Left lung (tissue), 14 donors: ENCODE measurements at places on chromosomes 2 and 18.

GRCh38 chr2:195447323-195447975 lies 209.6 kb upstream of the SLC39A10 start:
- no peak for DNase-seq

DNA sequence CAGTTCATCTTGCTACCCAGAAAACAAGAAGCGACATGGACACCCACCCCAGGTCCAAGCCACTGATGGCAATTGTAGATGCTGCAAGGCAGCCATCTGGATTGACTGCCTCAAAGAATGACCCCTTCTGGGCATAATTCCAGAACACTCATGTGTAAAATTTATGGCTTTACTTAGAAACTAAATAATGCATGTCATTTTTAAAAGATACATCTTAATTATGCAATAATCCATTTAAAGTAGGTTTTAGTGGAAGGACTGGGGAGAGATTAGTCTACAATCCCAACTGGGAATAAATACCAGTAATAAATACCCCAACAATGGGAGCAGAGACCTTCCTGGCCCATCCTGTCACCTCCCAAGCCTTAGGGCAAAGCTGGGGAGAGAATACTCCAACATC lies 247.7 kb downstream of the SS18 start:
- DNase-seq = no peak

DNA sequence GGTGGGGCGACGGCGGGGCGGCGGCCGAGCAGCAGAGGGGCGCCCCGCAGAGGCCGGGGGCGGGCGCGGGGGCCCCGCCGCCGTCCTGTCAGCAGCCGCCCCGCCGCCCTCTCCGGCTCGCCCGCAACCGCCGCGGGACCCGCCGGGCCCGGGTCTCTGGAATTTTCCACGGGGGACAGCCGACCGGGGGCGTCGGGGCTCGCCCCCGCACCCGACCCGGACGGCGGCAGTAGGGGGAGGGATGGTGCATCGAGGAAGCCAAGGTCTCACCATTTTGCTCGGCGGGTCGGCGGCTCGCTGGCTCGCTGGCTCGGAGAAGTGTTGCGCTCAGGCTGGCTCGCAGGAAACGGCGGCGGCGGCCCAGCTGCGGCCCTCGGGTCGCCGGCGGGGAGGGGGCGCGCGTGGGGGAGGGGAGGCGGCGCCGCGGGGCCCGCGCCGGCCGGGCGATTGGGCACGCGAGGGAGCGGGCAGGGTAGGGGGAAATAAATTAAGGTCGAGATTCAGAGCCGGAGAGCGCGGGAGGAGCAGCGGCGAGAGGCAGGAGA lies 405 bp downstream of the PPP3R1 start:
- no peak for DNase-seq

GRCh38 chr2:191066197-191066918 lies 52.4 kb upstream of the STAT1 start:
- DNase-seq = no peak

DNA sequence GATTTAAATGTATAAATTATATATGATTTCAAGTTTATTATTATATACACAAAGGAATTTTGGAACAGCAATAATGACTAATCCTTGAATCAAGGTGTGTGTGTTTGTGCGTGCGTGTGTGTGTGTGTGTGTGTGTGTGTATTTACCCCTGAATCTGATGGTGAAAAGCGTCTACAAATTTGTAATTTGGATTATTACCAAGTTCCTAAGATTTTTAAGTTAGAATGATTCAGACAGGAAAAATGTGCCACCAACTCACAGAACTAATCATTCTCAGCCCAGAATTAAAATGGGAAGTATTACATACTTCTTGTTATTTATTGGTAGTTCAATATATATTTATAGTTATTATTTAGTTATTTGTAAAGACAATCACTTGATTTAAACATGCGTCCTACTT lies 12.3 kb downstream of the CALCRL start:
- no peak for DNase-seq

DNA sequence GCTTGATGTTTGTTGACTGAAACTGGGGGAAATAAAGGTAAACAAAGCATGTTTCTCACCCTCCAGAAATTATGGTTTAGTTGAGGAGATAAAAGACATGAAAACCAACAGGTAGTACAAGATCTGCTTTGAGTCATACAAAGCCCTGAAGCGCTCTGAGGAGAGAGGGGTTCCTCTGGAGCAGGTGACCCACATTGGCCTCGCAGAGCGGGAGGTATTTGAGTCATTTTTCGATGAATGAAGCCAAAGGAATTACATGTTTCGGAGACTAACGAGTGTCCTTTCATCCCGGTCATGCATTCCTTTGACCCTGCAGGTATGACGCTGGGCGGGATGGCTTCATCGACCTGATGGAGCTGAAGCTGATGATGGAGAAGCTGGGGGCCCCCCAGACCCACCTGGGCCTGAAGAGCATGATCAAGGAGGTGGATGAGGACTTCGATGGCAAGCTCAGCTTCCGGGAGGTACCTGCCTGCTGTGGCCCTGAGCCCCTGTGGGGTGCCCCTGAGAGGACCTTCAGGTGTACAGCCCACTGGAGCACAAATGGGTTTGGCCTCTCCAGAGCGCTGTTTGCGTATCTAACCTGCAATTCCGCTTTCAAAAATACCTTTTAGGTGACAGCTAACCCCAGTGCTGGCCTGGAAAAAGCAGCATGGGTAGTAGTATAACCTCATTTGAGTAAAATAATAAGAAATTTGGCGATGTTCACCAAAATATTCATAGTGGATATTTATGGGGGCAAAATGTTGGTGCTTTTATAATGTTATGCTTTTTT lies 29.3 kb downstream of the EFHD1 start:
- DNase-seq = no peak

GRCh38 chr2:166454006-166454595 lies 39.9 kb downstream of the SCN7A start:
- no peak for DNase-seq

DNA sequence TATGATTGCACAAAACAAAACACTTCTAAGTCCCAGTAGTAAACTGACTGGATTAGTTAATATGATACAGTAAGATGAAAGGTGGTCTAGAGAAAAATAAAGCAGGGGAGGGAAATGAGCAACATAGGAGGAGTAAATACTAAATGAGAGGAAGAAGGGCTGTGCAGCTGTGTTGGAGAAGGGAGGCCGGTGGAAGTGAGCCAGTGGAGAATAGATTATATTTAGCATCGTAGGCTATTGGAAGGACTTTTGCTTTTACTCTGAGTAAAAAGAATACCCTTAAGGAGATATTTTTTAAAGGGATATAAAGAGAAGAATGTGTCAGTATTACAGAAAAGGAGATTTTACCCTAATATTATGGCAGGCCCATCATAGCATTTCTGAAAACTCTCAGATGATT lies 12.7 kb downstream of the WDR75 start:
- no peak for DNase-seq

DNA sequence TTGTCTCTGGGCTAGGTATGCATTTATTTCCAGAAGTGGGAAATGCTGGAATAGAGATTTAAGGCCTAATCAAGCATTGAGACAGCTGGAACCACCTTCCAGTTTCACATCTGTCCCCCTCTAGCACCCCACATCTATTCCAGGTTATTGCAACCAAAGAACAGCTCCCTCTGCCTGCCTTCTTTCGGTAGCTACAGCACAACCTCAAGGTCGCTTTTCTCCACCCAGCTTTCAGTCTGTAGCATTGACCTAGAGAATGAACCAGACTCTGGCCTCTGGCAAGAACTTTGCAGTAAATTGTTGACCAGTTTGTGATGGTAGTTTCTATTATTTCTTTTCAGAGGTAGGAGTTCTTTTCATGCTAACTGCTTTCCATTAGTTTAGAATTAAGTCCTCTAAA lies 484.2 kb downstream of the DLGAP1 start:
- no peak for DNase-seq

DNA sequence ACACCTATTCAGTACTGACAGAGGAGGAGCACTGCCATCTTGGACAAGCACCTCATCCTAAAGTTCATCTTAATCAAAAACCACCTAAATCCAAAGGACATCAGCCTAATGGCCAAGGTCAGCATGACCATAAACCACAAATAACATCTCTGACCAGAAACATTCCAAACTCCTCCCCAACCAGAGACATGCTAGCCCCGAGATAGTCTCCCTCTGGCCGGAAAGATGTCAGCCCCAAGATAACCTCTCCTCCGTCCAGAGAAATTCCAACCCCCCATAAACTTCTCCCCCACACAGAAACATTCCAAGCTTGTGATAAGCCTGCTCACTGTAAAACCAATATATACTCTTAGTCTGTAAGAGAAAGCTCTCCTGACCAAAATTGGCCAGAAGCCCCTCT lies 260.6 kb downstream of the CLIP4 start:
- no peak for DNase-seq

- DNase-seq = no peak
Measured at GRCh38 chr2:46339676-46340459, 42.7 kb downstream of the EPAS1 start.

GRCh38 chr18:52489396-52490306 lies 149.7 kb downstream of the DCC start:
- no peak for DNase-seq

- DNase-seq = no peak
Measured at GRCh38 chr18:12048827-12049175, 44.8 kb upstream of the ANKRD62 start.

GRCh38 chr18:34864836-34865497 lies 154.9 kb downstream of the DTNA start:
- no peak for DNase-seq

- peak; percentile 60 for DNase-seq
Measured at GRCh38 chr18:50649821-50650220, 89.9 kb downstream of the MAPK4 start.

- DNase-seq = no peak
Measured at GRCh38 chr2:219864154-219864553, 236.7 kb downstream of the SLC4A3 start.
